A549 (cell line): ENCODE measurements at places on chromosomes 13 and 19.
A peak's percentile ranks its signal among the peaks of the same experiment; 100 is the strongest.

DNA sequence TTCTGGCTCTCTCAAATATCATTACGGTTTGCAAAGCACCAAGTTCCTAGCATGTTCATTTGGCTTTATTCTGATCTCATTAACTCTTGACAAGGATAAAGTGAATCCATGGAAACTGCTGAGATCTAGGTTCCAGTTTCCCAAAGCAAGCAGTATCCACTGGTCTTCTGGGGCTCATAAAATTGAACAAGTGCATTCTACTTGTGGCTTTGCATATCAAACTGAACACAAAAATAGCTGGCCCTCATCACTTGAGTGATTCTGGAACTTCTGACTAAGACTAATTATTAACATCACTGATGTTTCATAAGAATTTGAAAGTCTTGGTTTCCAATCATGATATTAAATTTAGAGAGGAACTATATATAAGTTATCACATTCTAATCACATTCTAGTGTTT, 6.3 kb upstream of the KCTD12 start:
- no peak for DNase-seq

GRCh38 chr19:35178701-35179100, 24.2 kb downstream of the FXYD5 start:
- no peak for DNase-seq

DNA sequence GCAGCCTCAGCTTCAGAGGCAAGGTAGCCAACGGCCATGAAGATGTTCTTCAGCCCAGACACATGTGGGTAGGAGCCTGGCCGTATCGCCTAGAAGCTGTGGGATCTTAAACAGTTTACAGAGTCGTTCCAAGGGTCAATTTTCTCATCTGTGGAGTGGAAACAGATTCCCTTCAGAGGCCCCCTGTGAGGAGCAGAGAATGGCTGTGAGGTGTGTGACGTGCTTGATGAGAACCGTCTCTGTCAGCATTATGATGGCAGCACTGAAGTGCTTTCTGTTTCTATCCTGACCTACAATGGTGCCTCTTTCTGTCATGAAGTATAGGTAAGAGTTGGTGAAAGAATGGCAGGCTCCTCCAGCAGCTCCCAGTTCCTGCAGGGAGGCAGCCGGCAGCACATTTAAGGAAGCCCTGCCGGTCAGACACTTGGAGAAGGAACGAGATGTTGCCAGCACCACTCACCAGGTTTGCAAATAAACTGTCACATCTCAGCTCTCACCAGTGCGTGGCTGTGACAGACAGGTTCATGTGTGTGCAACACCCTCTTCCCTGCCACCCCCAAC, 277.3 kb downstream of the FOXO1 start:
- DNase-seq: no peak

DNA sequence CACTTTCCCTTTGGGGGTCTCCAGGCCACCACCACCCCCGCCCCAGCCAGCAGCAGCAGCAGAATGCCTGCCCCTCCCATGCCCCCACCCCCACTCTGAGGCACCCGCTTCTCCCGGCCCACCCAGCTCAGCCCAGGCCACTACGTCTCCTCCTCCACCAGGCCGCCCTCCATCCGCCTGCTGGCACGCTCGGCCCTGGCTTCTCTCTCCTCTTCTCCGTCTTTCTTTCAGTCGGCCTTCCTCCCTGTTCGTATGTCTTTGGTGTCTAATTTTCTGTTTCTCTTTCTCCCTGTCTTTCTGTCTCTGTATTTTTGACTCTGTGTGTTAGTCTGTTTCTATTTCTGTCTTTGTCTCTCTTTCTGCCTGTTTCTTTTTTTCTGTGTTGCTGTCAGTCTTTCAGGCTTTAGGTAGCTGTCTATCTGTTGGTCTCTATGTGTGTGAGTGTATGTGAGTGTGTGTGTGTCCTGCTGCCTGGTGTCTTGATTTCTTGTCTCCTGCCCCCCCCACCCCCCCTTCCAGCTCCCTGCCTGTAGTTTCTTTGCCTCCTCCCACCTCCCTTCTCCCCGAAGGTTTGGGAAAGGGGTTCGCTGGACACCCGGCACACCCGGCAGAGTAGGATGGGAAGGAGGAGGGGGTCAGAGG, at the start of gene LGI4:
TSS of gene LGI4 (minus strand) at position 459 of the 642 bp plus-strand sequence. CDS start at position 80, 379 bp downstream.
- DNase-seq: no peak

- DNase-seq: no peak
Measured at GRCh38 chr19:7188698-7189629, 105.2 kb downstream of the INSR start.

- DNase-seq: no peak
Measured at GRCh38 chr13:20825477-20825875, 51.7 kb upstream of the EEF1AKMT1 start.

GRCh38 chr13:98055623-98056022, 87.3 kb upstream of the FARP1 start:
- DNase-seq: no peak

GRCh38 chr19:50551034-50551714, 17.1 kb downstream of the LRRC4B start:
- DNase-seq: no peak

- no peak for DNase-seq
Measured at GRCh38 chr19:29404015-29404414, 121.8 kb upstream of the VSTM2B start.

GRCh38 chr19:28963486-28964250, 249.3 kb downstream of the UQCRFS1 start:
- no peak for DNase-seq

DNA sequence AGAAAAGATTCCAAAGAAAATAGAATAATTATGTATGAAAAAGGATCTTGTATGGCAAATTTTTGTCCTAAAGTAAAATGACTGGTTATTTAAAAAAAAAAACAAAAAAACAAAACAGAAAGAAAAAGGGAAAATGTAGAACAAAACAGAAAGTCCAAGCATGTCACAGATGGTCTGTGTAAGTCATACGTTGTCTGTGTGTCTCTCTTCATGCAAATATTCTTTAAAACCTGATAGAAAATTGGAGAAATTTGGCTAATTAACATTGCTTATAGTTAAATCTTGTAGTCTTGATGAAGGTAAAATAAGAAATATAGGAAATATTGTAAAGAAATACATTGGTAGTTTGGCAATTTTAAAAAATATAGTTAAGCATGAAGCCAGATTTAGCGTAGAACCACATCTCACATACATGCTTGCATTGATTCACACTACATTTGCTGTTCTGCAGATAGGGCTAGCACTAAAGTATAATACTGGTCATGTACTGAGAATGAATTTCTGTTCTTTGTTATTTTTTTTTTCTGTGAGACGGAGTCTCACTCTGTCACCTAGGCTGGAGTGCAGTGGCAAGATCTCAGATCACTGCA, 58.4 kb downstream of the SPRYD7 start:
- peak; percentile 36 for DNase-seq

DNA sequence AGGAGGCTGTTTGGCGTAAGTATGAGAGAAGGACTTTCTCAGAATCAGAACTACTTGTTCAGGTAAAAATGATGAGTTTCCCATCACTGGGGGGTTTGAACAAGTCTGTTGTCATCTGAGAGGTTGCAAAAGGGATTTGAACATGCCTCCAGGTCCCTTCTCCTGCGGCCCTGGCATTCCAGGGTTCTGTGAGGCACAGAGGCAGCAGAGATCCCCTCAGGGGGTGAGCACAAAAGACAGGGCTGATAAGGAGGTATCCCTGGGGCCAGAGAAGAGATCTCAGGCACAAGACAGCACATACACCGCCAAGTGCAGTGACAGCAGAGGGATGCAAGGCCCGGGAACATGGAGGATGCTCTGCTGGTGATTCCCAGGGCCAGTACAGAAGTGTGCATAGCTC, 275.8 kb upstream of the TSHZ3 start:
- no peak for DNase-seq

DNA sequence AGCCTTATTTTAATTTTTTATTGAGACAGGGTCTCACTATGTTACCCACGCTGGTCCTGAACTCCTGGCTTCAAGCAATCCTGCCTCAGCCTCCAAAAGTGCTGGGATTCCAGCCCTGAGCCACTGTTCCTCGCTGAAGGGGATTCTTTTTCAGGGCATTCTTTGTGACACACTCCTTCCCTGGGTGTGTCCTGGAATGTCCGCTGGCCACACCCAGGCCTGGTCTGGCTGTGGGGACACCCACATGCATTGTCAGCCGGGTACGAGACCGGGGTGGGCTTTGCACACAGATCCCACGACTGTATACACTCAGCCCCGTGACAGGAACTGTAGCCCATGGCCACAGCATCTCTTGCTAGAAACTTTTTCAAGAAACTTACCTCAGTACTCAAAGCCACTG, 34.4 kb upstream of the GATAD2A start:
- DNase-seq: no peak

DNA sequence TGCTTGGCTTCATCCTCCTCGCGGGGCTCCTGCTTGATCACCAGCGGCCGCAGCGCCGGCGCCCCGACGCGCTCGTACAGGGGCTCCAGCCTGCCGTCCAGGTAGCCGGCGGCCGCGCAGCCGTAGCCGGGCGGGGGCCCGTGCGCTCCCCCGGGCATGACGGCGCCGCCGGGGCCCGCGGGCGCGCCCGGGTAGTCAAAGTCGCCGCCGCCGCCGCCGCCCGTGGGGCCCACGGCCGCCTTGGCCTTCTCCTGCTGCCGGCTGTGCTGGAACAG, 497 bp downstream of the CEBPA start:
- DNase-seq: no peak

DNA sequence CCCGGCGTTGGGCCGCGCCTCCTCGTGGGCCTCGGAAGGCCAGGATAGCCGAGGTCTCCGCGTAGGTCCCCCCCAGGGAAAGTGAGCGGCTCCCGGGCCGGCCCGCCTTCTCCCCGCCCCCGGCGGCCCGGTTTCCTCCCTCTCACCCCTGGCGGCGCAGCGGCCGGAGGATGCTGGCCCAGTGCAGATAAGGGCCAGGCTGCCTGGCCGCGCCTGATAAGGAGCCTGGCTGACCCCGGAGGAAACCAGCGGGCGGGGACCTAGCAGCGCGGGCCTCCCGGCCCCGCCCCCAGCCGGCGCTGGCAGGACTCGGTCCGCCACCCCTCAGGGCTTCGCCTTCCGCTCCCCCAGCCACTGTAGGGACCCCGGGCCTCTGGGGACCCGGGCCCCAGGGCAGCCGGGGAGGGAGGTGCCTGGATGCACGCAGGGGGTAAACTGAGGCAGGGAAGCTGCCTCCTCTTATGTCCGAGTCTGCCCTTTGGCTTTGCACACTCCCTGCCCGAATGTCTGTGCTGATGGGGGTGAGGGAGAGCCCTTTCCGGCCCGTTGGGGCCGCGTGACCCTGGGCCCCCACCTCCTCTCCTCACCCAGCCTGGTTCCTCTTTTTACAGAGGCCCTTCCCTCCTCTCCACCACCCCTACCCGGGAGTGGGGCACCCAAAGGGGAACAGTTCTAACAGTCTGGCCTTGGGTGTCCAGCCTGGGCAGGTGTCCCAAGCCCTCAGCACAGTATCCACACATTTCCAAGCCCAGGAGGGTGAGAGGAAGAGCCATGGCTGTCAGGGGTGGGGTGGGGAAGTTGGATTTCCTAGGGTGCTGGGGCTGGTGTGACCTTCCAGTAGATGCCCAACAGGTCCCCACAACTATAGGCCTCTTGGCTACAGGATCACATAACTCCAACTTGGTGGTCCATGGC, at the start of gene LYL1:
TSS of gene LYL1 (minus strand) at position 193 of the 915 bp plus-strand sequence. CDS start 1,687 bp downstream, outside the sequence.
- no peak for DNase-seq
